ENCODE measurements at places on chromosomes 2 and 18.

DNA sequence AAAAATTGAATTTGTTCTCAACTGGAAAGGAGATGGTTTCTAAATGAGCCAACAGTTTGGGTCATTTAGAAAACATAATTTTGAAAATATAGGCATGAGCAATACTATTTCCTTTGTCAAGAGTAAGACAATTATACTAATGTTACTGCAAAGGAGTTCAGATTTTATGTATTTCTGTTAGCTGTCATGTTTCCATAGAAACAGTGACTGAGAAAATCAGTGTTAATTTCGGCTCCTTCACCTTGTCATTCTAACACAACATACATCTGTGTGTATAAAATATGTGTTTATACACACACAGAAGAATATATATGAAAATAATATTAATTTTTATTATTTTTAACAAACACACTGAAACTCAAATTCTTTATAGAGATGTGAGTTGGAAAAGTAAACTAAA lies 178.0 kb upstream of the SPHKAP start:
- DNase-seq: no peak

DNA sequence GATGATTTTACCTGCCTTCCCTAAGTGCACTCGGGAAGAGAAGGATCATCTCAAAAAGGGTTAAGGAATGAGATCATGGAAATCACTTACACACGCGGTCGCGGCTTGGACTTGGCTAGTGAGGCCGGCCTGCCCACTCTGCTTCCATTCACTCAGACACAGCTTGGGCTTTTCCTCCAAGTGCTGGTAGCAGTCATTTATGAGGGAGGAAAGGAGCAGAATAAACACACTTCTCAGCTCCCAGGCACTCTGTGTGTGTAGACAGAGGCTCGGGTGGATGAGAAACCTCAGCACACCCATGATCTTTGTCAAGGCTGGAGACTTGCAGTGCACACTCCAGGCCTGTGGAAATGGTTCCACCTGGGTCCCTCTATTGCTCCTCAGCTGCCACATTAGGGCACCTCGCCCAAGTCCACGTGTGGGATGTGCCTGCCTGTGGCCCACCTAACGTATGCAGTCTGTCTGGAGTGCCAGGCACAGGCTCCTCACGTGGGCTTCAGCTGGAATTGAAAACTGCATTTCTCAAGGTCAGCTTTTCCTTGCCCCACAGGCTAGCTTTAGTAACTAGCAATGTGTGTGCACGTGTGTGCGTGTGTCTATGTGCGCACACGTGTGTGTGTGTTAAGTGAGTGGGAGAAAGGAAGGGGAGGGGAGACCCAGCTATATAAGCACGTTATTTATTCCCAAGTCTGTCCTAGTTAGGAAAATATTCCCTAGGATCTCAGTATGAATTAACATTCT lies 288.4 kb downstream of the SOX11 start:
- DNase-seq: no peak

DNA sequence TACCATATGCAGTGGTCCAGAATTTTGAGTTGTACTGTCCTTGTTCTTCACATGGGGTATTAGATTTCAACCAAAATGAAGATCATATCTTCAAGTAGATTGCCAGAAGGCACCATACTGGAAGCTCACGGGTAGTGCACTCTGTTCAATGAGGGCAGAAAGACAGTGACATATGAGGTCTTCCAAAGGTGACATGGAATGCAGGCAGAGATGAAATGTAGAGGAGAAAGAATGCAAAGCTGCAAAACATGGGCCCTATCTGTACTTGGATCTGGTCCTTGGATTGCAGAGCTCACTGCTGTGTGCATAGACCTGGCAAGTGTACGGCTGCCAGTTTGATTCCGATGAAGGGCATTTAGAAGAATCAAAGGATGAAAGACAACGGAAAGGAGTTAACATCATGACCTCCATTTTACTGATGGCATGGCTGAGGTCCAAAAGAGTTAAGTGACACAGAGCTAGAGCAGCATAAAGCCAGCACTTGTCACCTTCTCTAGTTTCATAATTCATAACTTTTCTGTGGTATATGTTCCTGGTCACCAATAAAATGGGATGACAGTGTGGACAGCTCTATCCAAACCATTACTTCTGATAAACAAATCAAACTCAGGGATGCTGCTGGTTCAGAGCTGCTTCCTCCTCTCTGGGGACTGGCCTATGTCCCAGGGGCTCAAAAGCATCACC lies 64.7 kb downstream of the BCL2 start:
- DNase-seq: no peak

DNA sequence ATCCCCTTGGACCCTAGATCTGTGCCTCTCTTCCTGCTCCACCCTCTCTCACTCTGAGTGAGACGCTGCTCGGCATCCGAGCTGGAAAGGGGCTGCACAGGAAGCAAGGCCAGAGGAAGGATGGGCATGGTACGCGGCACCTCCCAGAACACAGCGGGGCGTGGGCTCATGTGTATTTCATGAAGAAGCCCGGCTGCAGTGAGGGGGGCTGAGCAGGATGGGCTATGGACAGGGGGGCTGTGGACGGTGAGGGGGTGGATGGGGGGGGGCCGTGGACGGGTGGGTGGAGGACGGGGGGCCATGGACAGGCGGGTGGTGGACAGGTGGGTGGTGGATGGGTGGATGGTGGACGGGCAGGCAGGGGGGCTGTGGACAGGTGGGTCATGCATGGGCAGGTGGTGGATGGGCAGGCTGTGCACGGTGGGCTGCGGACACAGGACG lies 28.5 kb downstream of the SLC66A2 start:
- DNase-seq: no peak

- DNase-seq: peak; percentile 32
Measured at GRCh38 chr18:51195451-51196117, 1.9 kb downstream of the MEX3C start.

DNA sequence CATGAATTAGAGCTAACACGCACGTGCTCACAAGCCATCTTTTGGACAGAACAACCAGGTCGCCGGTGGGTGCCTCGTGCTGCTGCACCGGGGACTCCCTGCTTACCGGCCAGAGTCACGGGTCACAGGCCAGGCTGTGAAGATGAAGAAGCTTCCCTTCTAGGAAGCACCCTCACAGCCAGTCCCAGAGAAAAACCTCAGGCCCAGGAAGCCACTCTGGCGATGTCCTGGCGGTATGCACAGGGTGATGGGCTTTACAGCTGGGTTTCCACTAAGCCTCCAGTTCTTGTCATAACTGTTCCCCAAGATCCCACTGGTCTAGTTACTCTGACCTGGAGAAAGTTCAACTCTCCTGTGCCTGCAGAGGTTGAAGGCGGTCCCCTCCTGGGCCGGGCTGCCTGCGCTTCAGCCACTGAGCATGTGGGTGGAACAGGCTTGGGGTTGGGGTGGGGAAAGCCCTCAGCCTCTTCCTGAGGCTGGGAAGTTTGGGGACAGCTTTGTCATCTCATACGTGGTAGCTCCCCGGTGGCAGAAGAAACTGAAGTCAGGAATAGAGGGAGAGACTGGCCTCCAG lies 15.2 kb upstream of the DIS3L2 start:
- DNase-seq: no peak

DNA sequence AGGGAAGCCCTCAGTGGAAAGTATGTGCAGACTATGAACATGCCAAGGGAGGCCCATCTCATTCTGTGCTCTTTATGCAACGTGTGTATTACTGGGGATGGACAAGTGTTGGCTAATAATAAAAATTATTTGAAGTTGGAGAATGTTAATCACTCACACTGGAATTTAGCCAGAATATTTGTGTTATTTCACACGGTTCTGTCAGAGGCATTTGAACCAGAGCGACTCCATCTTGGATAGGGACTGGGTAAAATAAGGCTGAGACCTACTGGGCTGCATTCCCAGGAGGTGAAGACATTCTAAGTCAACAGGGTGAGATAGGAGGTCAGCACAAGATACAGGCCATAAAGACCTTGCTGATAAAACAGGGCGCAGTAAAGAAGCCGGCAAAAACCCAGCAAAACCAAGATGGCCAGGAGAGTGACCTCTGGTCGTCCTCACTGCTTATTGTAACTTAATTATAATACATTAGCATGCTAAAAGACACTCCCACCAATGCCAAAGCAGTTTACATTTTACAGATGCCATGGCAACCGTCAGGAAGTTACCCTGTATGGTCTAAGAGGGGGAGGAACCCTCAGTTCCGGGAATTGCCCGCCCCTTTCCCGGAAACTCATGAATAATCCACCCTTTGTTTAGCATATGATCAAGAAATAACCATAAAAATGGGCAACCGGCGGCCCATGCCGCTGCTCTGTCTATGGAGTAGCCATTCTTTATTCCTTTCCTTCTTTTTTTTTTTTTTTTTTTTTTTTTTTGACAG lies 2.6 kb upstream of the FZD5 start:
- no peak for DNase-seq

GRCh38 chr2:201357221-201357620 lies at the start of gene FLACC1:
TSS of gene FLACC1 (minus strand) at chr2:201357345. CDS start at chr2:201351404, 5,941 bp downstream.
- no peak for DNase-seq

GRCh38 chr18:50706651-50707050 lies 113.2 kb downstream of the MRO start:
- DNase-seq: no peak

DNA sequence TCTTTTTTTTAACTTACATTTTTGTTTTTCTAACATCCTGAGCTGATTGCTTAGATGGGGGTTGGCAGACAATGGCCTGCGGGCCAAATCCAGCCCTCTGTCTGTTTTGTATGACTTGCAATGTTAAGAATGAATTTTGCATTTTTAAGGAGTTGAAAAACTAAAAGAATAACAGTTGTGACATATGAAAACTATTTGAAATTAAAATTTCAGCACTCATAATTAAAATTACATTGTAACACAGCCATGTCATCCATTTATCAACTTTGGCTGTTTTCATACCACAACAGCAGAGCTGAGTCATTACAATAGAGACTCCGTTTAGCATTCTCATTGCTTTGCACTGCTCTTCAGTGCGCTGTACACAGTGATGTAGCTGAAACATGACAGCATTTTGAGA lies 94.1 kb upstream of the MC4R start:
- DNase-seq: no peak

DNA sequence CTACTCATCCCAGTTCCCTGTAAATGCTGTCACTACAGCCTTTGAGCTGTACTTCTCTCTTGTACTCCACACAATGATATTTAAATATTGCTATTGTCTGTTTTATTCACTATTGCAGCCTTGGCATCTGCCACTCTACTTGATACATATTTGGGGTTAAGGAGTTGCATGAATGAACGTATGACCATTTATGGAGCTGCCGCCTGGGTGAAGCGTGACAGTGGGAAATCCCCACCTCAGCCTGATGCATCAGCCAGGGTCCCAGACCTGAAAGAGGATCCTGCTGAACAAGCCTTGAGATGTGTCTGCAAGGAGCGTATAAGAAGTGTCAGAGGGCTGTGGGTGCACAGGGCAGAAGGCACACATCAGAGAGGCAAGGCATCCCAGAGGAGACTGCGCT lies 39.1 kb downstream of the MRPL35 start:
- DNase-seq: no peak

DNA sequence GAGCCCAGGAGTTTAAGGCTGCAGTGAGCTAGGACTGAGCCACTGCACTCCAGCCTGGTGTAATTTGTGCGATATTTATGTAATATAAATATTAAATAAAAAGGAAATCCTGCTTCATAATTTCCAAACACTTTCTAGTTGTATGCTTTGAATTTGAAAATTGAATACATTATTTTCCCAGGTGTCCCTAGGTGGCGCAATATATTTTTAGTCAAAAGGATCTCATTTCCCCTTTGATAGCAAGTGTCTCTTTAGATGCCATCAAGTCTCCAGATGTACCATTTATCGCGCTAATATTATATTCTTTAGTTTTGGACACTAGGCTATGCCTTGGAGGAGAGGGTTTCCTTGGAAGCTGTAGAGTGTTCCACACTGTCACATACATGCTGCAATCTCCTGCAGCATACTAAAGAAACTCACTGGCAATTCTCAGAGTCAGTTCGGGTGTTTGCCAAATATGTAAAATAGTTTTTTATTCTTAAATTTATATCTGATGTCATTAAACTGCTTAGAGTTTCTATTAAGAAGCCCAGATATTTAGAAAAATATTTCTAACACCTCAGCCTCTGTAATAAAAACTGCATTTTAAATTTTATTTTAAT lies 5.6 kb upstream of the WDR7 start:
- DNase-seq: peak; percentile 29

DNA sequence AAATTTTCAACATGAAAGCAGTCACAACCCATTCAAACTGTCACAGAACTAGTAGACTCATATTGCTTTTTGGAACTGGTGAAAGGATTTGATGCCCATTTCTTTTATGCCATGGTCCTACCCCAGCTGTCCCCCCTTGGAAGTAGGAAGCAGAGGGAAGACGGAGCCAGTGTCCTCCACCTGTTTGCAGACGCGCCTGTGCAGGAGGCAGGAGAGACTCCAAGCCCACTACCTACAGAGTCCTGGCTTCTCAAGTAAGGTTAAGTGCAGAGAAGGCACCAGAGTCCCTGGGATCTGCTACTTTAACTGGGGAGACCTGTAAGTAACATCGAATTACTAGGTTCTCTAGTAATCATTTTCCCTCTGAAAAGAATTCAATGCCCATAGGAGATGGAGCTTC lies 32.7 kb upstream of the DNMT3A start:
- DNase-seq: no peak

- DNase-seq: no peak
Measured at GRCh38 chr2:176160251-176160985, 3.3 kb downstream of the HOXD3 start.

DNA sequence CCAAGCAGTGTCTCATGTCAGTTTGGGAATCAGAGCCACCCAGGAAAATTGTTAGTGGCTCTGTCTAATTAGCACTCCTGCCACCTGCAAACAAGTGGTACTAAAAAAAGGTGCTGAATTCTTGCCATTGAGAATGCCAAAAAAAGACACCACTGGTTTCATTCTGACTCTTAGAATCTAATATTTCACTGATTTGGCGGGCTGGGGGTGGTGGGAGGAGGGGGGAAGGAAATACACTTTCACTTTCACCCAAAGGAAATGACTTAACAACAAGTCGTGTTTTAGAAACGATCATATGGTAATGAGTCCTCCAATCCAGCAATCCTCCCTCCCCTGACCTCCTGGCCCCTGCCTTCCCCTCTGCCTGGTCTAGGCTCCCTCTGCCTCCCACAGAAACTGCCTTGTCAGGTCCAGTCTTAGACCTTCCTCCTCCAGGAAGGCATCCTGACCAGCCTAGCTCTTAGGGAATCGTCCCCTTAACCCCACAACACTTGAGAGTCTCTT lies 4.4 kb upstream of the KLHL29 start:
- DNase-seq: peak; percentile 18

DNA sequence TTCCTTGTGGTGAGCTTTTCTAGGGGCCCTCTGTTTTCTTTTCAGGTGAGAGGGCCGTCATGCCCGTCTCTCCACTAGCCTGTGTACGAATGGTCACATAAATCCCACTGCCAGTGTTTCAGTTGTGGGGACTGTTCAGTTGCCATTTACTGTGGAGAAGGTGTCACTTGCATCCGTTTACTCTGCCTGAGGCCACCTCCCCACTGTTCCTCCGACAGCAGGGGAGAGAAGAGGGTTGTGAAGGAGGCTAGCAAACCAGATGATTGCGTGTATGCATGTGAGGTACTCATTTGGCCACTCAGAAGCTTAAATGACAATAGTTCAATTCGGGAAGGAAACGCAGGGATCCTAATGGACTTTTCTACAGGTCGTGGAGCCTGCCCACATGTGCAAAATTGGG lies 3.3 kb downstream of the MTCL1 start:
- no peak for DNase-seq
